CD4-positive, alpha-beta T cell treated with Interleukin-10 for 1 hour (primary cell): ENCODE measurements at places on chromosomes 5 and 9.

GRCh38 chr5:93582677-93583438, at the start of gene NR2F1:
Gene NR2F1, plus strand, starts transcription at chr5:93583222. Its CDS starts 1,802 bp downstream, at chr5:93585024.
- DNase-seq = no peak

DNA sequence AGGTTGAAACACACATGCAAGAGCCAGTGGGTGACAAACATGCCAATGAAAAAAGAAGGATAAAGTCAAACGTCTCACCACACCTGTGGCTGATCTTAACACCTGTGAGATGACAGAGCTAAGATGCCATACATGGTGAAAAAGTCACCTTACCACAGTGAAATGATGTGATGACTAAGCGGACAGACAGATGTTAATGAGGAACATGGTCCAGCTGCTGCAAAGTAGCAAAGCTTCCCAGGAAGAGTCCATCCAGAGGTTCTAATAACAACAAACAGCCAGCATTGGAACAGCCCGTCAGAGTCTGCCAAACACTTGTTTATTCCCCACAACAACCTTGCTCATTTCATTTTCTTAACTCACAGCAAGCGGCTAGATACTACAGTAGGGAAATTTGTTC, 1.9 kb downstream of the KIAA1191 start:
- no peak for DNase-seq

GRCh38 chr5:170319301-170319700, 21.7 kb upstream of the LCP2 start:
- DNase-seq = no peak

GRCh38 chr9:33143241-33143661, 23.9 kb downstream of the B4GALT1 start:
- DNase-seq = no peak

DNA sequence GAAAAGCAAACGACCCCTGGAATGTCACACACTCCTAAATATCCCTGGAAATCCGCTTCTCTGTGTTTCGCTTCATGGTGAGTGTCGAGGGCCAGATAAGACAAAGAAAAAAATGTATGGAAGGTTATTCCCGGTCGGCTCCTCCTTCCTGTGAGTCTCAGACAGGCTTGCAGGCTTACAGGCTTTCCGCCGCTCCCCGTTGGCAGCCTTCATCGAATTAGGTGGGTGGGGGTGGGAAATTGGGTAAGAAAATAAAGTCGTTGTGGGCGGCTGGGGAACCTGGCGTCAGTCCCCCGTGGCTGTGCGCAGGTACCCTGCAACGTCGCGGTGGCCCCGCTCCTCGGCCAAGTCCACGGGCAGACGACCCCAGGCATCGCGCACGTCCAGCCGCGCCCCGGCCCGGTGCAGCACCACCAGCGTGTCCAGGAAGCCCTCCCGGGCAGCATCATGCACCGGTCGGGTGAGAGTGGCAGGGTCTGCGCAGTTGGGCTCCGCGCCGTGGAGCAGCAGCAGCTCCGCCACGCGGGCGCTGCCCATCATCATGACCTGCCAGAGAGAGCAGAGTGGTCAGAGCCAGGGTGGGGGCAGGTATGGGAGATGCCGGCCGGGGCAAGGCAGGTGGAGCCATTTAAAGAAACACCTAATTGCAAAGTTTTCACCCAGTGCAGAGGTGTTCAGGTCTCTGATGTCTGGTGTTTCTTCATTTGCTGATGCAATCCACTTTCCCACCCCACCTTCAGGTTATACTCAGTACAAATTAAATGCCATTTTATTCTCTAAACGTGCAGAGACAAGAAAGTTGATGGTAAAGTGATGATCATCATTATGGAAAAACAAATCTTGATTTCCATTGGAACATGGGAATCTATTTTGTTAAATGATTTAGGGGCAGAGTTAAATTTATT, 3.2 kb downstream of the CDKN2B start:
- DNase-seq = no peak

GRCh38 chr5:97243353-97243752, 60.3 kb upstream of the RIOK2 start:
- DNase-seq = no peak

GRCh38 chr5:82348784-82349425, 70.8 kb upstream of the RPS23 start:
- DNase-seq = no peak

DNA sequence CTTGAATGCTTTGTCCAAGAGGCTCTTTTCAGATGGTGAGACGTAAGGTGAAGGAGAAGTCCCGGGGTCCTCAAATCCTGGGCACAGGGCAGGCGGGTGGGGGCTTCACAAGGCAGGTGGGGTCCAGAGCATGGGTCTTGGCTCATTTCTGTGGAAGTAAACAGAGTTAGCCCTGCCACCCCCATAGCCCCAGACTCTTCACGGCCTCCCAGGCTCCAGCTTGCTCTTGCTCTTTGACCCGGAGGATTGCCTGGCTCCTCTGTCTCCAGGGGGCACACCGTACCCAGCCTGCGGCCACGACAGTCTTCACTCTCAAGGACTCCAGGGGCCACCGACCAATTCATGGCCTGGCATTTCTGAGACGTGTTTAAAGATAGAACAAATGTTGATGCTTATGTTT, 28.8 kb upstream of the POMT1 start:
- no peak for DNase-seq

GRCh38 chr5:128197896-128198522, 114.4 kb downstream of the SLC12A2 start:
- peak; percentile 40 for DNase-seq

DNA sequence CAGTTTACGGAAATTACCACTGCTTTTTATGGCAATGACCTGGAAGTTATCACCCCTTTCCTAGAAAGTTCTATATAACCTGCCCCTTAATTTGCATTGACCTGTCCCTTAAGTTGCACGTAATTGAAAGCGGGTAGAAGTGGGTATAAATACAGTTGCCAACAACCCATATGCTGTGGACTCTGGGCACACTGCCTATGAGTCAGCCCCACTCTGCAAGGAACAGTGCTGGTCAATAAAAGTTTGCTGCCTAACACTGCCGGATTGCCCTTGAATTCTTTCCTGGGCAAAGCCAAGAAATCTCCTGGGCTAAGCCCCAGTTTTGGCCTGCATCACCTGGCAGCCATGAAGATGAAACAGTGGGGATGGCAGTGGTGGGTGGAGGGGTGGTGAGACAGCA, 23.9 kb upstream of the CLPTM1L start:
- no peak for DNase-seq

GRCh38 chr9:109114670-109115069, 5.1 kb downstream of the TMEM245 start:
- DNase-seq = no peak

- DNase-seq = no peak
Observed at GRCh38 chr5:108638021-108638420, 109.7 kb upstream of the FER start.

DNA sequence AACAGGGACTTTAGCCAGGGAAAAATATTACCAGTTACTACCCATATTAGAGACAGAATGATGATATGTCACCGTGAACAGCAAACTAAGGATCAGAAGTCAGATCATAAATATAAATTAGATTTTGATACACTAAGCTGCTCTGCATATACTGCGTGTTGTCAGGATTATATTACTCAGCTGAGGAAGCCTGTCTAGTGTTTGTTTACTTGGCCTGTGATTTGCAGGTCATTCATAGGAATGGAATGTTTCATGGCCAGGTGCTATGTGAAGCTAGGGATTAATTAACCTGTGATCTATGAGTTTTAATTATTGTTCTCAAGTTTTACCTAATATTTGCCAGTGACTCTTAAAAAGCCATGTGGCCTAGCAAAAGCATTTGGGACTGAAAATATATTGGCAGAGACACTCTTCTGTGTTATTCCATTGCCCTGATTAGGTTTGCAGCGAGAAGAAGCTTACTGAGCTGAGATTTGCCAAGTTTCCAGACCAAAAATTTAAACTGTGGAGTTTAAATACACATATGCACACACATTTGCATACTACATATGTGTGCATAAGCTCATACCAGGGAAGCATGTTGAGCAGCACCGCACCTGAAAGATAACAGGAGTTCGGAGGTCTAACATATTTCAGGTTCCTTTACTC, 496.3 kb upstream of the GRIA1 start:
- DNase-seq = no peak
